ENCODE measurements at places on chromosomes 2 and 18.

DNA sequence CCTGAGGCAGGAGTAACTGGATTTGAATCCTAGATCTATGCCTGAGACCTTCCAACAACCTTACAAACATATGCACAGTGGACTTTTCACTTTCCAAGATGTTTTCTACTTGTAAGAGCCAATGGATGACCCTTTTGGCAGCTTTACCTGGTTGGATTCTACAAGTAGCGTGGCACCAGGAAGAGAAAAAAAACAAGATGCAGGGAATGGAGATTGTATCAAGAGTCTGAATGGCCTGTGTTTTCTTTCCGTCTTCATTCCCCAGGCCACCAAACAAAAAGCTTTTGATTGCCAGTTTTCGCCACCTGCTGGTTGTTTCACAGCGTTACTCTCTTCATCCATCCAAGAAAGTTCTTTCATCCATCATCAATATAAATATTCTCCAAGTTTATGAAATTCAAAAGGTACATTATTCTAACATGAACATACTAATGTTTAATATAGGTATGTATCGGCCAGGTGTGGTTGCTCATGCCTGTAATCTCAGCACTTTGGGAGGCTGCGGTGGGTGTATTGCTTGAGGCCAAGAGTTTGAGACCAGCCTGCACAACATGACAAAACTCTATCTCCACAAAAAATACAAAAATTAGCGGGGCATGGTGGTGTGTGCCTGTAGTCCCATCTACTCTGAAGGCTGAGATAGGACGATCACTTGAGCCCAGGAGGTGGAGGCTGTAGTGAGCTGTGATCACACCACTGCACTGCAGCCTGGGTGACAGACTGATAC, 3.5 kb upstream of the BCL2 start:
- peak; percentile 80 for DNase-seq

DNA sequence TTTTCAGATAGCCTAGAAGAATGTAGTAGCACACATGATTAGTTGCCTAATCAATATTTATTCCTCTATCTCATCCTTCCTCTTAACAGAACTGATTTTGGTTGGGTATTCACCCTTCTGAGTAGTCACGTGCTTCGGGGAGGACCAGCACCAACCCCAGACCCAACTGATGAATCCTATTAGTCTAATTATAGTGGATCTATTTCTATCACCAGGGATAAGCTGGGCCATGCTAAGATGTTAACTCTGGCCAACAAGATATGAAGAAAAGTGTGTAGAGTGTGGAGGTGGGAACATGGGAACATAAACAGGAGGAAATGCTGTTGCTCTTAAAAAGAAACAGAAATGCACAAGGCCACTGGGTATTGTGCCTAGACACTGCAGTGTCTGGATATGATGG, 119.9 kb downstream of the THADA start:
- no peak for DNase-seq

- DNase-seq: no peak
Measured at GRCh38 chr2:13676269-13676668, 956.2 kb upstream of the LRATD1 start.

GRCh38 chr2:217186668-217187159, 326.9 kb upstream of the TNP1 start:
- DNase-seq: no peak

- DNase-seq: no peak
Measured at GRCh38 chr2:85475799-85476490, 57.4 kb downstream of the SH2D6 start.

DNA sequence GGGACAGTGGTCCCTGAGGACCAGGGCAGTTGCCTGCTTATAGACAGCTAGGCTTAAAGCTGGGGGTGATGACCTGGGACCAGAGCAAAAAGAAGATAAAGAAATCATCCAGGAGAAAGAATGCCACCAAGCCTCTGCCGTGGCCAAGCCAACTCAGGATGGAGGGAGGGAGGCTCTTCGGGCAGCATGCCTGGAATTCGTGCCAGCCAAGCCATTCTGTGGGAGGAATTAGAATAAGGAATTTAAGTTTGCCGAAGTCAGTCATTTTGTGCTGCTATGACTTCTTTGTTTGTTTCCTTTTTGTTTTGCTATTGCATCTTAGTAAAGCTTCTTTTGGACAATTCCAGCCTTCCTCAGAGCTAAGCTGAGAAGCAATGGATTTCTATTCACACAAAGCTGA, 124.1 kb downstream of the EN1 start:
- DNase-seq: no peak

GRCh38 chr18:10239103-10239502, 215.3 kb upstream of the APCDD1 start:
- no peak for DNase-seq

GRCh38 chr2:241577413-241578122, 19.0 kb downstream of the BOK start:
- DNase-seq: peak; percentile 33

GRCh38 chr2:230434677-230435324, 18.8 kb downstream of the SP100 start:
- DNase-seq: no peak

DNA sequence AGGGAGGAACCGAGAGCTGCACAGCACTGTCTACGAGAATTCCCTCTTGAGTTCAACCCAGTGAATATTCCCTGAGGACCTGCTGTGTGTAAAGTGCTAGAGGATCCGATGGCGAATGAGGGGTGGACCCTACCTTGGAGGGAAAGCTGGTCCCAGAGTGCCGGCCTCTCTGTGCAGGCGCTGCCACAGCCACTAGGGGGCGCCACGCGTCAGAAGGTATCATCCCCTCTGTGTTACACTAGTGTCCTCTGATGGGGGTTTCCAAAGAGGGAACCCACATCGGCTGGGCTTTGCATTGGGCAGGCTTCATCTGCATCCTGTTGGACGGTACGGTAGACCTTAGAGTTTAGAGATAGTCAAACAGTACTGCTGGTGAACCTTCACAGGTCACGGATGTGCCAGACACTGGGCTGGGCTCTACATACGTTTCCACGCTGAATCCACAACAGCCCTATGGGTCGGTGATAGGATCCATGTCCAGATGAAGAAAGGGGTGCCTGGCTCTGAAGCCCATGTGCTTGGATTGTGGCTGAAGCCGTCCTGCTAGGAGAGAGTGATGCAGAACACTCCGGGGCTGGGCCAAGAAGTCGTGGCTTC, 39.0 kb downstream of the COA5 start:
- DNase-seq: no peak

DNA sequence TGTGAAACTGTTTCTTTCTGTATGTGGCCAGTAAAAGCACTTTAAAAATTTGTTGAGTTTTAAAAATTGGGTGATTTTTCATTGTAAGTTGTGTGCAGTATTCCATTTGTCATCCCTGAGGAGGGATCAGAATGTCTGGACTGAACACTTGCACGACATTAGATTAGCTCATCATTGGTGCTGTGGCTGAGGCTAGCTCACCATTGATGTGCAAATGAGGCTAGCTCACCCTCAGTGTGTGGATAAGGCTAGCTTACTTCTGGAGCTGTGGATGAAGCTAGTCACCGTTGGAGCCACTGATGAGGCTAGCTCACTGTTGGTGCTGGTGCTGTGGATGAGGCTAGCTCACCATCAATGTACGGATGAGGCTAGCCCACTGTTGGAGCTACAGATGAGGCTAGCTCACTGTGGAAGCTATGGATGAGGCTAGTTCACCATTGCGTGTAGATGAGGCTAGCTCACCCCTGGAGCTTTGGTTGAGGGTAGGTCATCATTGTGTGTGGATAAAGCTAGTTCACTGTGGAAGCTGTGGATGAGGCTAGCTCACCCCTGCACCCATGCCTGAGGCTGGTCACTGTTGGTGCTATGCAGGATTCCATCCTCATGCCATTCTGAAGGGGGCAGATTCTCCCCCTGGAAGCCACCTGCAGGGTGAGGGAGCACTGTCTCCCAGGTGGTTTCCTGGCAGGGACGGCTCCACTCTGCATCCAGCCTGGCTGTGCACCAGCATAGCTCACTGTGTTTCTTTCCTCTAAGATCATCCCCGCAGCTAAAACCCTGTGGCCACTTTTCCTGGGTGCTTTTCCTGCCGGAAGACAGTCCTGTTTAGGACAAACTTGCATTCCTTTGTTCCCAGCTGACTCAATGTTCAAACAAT, 101.1 kb downstream of the TWIST2 start:
- DNase-seq: no peak

- DNase-seq: no peak
Measured at GRCh38 chr2:99190548-99190947, 9.6 kb downstream of the MRPL30 start.

DNA sequence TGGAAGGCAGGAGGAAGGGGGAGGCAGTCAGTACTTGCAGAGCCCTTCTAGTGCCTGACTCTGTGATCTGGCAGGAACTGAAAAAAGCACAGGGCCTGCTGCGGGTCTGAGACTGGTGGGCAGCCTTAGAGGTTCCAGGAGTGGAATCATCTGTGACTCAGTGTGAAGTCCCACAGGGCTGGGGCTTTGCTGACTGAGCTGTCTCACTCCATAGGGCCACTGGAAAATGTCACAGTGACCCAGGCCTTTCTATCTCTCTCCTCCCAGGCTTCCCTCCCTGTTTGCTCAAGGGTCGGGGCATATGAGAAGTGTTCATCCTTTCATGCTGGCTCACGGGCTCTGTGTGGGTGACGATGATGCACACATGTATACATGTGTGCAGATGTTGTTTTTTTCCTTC, 47.1 kb upstream of the ZFP36L2 start:
- DNase-seq: no peak

GRCh38 chr2:219573166-219573565, 1.1 kb downstream of the INHA start:
- no peak for DNase-seq

- no peak for DNase-seq
Measured at GRCh38 chr18:7576685-7577084, 9.6 kb downstream of the PTPRM start.

GRCh38 chr2:226661789-226662545, 137.7 kb downstream of the IRS1 start:
- DNase-seq: no peak

- no peak for DNase-seq
Measured at GRCh38 chr2:17317439-17317976, 200.7 kb downstream of the RAD51AP2 start.

DNA sequence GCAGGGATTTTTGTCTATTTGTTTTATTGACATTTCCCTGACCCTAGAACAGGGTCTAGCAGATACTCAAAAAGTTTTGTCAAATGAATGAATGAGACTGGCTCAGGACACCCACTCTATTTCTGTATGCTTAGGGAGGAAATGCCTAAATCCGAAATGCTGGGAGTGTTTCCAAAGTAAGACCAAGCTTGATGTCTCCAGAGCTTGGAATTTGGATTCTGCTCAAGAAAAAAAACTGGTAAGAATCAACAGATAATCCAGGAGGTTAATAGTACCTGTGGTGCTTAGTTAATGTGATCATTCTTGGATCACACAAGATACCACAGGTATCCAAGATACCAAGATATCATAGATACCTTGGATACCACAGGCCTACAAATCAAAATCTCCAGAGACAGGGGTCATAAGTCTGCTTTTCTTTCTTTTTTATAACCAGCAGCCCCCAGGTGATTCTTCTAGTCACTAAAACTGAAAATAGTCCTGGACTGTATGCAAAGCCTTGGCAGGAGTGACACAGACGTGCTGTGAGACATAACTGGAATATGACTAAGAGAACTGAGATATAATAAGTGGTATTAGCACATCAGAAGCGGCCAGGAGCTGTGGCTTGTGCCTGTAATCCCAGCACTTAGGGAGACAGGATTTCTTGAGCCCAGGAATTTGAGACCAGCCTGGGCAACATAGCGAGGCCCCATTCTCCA, 39.9 kb upstream of the SP3 start:
- no peak for DNase-seq

DNA sequence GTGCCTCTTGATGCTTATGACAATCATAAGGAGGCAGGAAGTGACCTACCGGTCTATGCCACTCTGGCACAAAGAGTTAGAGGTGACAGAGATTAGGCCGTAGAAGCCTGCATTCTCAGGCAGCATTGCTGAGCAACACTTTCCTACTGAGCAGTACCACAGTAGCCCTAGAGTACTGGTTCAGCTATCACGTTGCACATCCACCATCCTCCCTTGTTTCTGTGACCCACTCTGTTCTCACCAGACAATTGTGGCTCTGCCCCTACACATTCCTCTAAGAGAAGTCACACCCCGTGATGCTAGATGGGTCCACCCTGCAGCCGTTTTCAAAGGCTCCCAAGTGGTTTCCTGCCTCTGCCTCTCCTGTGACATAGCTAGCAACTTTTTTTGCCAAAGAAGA, 22.6 kb upstream of the SUCLG1 start:
- DNase-seq: no peak

- DNase-seq: no peak
Measured at GRCh38 chr2:73593680-73594079, 48.5 kb downstream of the NAT8 start.

GRCh38 chr2:231181860-231182512, 16.4 kb upstream of the ARMC9 start:
- peak; percentile 3 for DNase-seq

DNA sequence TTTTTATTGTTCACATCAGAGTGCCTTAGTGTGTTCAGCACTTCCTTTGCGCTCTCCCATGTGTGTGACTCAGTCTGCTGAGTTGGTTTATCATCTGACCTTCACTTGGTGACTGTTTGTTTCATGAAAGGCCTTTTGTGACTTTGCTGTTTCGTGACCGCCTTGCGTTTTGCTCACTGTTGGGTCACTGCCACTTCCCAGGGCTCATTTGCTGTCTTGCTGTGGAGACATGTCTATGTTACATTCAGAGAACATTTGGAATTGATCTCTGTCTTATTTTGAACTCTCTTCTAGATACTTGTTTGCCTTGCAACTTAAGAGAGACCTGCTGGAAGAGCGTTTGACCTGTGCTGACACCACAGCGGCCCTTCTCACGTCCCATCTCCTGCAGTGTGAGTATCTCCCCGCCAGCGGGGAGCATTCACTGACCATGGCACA, 54.7 kb downstream of the FARP2 start:
- DNase-seq: peak; percentile 86

DNA sequence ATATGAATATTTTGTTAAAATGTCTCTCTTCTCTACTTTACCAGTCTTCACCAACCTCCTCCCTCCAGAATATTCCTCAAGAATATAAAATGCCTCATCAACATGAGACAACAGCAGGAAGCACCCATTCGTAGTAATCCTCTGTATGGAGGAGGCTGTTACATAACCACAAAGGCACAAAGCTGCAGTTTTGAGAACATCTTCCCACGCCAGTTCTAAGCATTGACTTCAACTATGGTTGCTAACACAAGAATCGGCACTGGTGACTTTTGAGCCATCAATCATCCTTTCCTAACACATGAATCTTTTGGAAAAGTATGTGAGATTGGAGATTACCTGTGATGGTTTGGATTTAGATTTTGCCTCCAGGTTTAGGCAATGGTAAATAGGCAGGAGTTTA, 54.9 kb upstream of the CYP1B1 start:
- no peak for DNase-seq

- no peak for DNase-seq
Measured at GRCh38 chr2:238818561-238818960, 29.3 kb upstream of the TWIST2 start.

Measured in midbrain (tissue), 1 donor.